ENCODE measurements at places on chromosomes 5 and 9. TPM values are rescaled to one million over a fixed set of nuclear protein-coding genes. Genes with fewer than 3 reads are reported as not detected.

Gene LPAR1
- total RNA-seq = 13.4 TPM

Gene JAKMIP2
- total RNA-seq = 33.2 TPM

Gene GFI1B
- total RNA-seq = 0.09 TPM

Gene TPPP
- total RNA-seq = 12.2 TPM

Gene IFNA6
- not detected for total RNA-seq

Gene ENDOG
- 6.7 TPM for total RNA-seq
